Stimulated activated CD4-positive, alpha-beta T cell treated with anti-CD3 and anti-CD28 coated beads, TNF-alpha, amount 100 ng/mL, for 1 hour (primary cell): ENCODE measurements at places on chromosomes 4 and X.

- no peak for DNase-seq
Observed at GRCh38 chrX:48782795-48783194, 3.6 kb upstream of the GATA1 start.

DNA sequence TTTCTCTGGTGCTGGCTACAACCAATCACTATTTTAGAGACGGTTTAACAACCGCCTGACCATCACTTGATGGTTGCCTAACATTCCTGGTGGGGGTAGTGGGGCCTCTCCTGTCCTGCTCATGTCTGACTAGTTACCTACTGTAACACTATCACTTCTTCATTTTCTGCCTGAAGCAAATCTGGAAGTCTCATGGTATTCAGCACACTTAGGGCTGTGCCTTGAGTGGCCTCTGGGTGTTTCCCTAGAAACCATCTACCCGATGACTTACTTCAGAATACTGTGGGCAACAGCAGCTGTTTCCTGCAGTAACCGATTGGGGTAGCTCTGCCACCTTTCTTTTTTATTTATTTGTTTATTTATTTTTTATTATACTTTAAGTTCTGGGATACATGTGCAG is 880.1 kb upstream of the INTU start:
- DNase-seq = no peak

DNA sequence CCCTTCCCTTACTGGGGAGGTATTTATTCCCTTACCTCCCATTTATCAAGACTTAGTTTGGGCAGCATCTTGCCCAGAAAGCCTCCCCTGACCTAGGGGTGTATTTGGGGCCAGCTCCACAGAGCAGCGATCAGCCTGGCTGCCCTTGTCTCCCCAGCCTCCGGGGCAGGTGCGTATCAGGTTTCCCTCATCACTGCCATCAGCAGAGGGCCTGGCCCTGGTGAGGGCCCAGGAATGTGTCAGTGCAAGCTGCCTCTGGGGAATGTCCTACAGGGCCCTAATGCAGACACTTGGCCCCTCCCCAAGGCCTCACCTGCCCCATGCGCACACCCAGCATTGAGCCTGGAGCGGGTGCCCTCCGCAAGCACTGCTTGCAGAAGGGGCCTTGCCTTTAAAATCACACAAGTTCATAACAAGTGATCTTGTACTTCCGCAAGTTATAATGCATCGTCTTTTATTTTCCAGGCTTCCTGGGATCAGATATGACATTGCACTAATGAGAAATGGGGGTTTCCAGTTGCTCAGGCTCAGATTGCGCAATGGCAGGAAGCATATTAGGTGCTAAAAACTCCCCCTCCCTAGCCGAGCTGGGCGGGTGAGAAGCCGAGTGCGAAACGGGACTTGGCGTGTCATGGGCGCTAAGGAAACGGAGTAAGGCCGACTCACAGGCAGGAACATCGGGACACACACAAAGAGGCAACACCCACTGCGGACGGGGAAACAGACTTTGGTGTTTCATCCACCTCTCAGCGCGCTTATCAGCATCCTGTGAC is 25.4 kb upstream of the AFAP1 start:
- DNase-seq = no peak

- DNase-seq = no peak
Observed at GRCh38 chrX:81120258-81120935, 81.3 kb downstream of the HMGN5 start.
